Activated naive CD4-positive, alpha-beta T cell (primary cell): ENCODE measurements at places on chromosomes 11 and 22.

DNA sequence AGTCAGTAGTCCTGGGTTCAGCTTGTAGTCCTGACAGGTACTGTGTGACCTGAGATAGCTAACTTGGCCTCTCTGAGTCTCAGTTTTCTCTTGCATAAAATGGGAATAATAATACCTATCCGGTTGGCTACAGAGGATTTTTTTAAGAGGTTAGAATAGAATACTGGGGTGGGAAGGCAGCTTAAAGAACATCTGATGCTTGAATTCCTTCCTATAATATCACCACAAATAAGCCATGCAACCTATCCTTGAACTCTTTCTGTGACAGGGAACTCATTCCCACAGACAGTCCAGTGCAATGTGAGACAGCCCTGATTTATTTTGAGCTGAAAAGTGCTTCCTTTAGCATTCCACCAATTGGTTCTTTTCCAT is 110.1 kb downstream of the CCDC81 start:
- no peak for DNase-seq

DNA sequence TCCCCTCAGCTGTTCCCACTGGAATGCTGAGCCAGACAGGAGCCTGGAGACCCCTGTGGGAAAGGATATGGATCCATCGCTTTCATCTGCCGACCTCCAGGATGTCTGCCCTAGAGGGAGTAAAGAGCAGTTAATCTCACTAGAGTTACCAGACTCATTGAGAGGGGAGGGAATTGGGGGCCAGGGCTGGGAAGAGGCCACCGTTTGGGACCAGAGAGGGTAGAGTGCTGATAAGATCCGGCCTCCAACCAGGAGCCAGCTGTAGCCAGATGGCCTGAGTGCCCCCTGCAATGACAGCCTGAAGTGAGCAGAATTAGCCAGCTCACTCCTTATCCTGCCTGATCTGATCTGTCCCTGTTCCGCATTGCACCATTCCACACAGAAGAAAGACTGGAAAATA is 3.7 kb upstream of the APLNR start:
- no peak for DNase-seq

DNA sequence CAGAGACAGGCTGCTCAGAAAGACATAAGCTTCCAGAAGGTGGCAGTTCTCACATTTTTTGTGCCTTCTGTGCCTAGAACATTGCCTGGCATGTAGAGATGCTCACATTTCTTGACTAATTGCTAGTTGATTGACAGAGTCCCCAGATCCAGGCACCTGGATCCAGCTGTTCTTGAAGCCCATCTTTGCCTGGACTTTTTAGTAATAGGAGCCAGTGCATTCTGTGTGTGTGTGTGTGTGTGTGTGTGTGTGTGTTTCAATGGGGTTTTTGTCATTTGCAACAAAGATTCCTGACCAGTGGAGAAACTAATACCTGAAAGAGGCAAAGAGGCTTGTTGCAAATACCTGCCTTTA is 15.1 kb downstream of the MRGPRF start:
- no peak for DNase-seq

DNA sequence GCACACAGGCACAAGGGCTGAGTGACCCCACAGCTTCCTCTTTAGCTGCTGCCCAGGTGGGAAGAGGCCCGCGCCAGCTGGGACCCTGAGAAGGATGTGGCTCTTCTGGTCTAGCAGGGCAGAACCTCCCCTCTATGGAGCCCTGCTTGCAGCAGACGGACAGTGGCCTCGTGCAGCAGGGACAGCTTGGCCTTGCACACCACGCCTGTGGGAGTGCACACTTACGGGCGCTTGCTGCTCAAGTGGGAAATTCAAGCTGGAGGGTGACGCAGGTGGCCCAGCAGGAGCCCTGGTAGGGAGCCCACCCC is 971.4 kb downstream of the BRD1 start:
- no peak for DNase-seq

DNA sequence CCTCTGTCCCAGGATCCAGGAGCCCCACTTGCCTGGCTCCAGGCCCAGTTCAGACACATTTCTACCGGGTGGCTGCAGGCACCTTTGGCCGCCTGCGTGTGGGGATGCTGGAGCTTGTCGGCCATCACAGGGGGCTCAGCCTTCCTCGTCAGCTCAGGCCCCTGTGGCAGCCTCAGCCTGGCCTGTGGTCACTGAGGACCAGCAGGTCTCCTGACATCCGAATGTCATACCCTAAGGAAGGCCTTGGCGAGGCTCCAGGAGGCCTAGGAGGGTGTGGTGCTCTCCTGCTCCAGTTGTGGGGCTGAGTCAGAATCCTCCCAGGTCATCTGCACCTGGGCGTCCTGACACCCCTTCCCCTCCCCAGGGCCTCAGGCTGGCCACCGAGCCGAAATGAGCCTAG is 14.9 kb upstream of the SOX10 start:
- no peak for DNase-seq
